H1 (cell line): ENCODE measurements at places on chromosomes 4 and X.

DNA sequence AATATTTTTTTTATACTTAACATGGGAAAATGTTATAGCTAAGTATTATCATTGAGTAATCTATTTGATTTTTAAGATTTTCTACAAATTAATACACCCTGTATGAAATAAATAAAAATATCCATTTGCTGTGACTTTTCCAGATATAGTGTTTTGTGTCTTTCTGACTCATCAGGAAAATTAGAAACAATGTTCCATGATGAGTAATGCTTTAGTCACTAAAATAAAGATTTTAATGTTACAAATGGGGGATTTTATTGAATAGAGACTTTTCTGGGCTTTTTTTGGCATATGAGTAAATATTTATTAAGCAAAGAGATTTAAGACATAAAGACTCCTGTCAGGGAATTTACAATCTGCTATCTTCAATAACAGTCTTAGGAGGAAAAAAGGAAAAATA is 279.2 kb upstream of the NOCT start:
- no peak overlapping the region for H3K4me3 ChIP-seq
- no peaks in the 10 kb centered on the region; the same call in 1 of the 2 replicates for H3K36me3 ChIP-seq
- H3K27me3 ChIP-seq, result no peaks in the 10 kb centered on the region
- DNase-seq, result no peak
- H3K4me1 ChIP-seq, result no peaks in the 10 kb centered on the region
- H3K27ac ChIP-seq, result no peak overlapping the region

GRCh38 chr4:84145176-84145575 is 353.9 kb downstream of the NKX6-1 start:
- H3K36me3 ChIP-seq, result no peaks in the 10 kb centered on the region
- H3K27me3 ChIP-seq, result no peaks in the 10 kb centered on the region
- no peak for DNase-seq
- no peak overlapping the region for H3K27ac ChIP-seq
- H3K4me1 ChIP-seq, result no peaks in the 10 kb centered on the region

- no peak overlapping the region for H3K4me3 ChIP-seq
- no peaks in the 10 kb centered on the region for H3K4me1 ChIP-seq
- no peaks in the 10 kb centered on the region for H3K27me3 ChIP-seq
Measured at GRCh38 chr4:103904123-103904522, 184.3 kb upstream of the TACR3 start.

DNA sequence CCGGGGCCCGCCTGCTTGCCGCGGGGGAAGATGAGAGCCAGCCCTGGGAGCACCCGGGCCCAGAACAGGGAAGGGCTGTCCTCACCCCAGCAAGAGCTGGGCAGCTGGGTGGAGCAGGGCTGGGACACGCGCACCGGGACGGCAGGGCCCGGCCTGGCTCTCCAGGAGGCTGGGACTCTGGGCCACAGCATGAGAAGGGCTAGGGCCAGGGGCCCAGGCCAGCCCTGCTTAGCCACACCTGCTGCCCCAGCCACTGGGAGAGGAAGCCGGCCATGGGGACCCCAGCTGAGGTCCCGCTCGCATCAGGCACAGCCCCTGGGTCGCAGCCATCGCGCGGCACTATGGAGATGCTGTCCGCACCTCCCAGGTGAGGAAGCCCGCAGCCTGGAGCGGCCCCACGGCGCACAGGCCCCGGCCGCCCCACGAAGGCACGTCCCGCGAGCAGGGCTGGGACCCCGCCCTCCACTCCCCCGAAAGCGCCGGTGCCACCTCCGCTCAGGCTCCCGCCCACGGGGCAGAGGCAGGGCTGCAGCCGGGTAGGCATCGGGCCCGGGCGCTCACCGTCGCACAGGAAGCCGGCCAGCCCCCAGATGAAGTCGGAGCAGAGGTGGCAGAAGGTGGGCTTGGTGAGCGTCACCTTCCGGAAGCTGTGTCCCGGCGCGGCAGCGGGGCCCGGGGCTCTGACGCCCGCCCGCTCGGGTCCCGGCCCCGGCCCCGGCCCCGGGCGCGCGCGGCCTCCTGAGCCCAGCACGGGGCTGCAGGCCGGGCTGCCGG is 531 bp downstream of the DGKQ start:
- H3K4me3 ChIP-seq, result peak overlapping the region; percentile 51
- peaks cover 9% of the 10 kb centered on the region; the same call in 1 of the 2 replicates for H3K4me1 ChIP-seq
- no peaks in the 10 kb centered on the region for H3K36me3 ChIP-seq
- no peak for DNase-seq
- H3K27me3 ChIP-seq, result peaks cover 37% of the 10 kb centered on the region

DNA sequence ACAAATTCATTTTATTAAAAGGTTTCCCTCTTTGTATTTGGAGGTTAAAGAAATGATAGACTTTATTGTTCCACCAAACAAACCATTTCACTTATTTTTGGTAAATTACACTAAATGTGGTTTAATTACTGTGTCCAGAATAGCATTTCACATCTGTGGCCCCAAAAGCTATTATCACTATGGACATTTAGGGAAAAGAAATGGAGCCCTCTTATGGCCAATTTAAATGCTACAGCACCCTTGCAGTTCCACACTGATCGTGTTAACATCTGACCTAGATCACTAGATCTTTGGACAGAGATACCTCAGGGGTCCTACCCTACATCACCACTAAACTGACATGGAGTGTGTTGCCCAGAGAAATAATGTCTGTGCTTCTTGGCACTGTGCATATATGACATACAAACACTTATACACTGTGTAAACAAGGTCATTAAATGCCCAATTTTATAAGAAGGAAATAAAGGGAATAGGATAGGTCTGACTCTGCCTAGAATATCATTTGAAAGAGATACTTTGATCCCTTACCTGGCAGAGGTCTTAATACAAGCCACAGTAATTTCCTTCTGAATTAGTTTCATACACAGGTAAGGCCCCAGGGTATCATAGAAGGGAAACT is 163.9 kb downstream of the KDR start:
- H3K27ac ChIP-seq, result no peak overlapping the region
- H3K4me3 ChIP-seq, result no peak overlapping the region
- H3K27me3 ChIP-seq, result no peaks in the 10 kb centered on the region; the same call in none of the 2 replicates
- DNase-seq, result no peak

- H3K4me1 ChIP-seq, result peaks cover 17% of the 10 kb centered on the region; the same call in 1 of the 2 replicates
- H3K36me3 ChIP-seq, result peaks cover 7% of the 10 kb centered on the region; the same call in 1 of the 2 replicates
- DNase-seq, result no peak
- H3K27ac ChIP-seq, result no peak overlapping the region
Measured at GRCh38 chr4:94454405-94454804, 2.7 kb downstream of the PDLIM5 start.

GRCh38 chrX:10944136-10944885 is 166.8 kb upstream of the HCCS start:
- no peaks in the 10 kb centered on the region for H3K36me3 ChIP-seq
- H3K4me3 ChIP-seq, result no peak overlapping the region
- H3K27ac ChIP-seq, result no peak overlapping the region
- no peaks in the 10 kb centered on the region for H3K27me3 ChIP-seq
- no peaks in the 10 kb centered on the region for H3K4me1 ChIP-seq

DNA sequence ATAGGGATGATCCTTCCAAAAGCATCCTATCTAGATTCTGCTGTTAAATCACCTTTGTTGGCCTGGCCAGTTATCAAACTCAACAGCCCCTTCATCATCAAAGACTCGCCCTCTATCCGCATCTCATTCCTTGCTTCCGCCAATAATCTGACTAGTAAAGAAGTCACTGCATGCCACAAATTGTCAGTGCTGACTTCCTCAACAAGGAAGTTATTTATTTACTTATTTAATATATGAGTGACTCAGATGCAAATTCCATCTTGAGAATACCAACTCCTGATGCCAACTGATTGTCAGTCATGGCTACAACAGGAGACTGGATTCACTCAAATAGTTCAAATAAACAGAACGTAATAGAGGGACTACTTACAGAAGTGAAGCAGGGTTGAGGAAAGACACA is 283.8 kb downstream of the TRIML1 start:
- H3K27ac ChIP-seq, result no peak overlapping the region
- H3K4me3 ChIP-seq, result no peak overlapping the region
- DNase-seq, result no peak
- H3K36me3 ChIP-seq, result no peaks in the 10 kb centered on the region

DNA sequence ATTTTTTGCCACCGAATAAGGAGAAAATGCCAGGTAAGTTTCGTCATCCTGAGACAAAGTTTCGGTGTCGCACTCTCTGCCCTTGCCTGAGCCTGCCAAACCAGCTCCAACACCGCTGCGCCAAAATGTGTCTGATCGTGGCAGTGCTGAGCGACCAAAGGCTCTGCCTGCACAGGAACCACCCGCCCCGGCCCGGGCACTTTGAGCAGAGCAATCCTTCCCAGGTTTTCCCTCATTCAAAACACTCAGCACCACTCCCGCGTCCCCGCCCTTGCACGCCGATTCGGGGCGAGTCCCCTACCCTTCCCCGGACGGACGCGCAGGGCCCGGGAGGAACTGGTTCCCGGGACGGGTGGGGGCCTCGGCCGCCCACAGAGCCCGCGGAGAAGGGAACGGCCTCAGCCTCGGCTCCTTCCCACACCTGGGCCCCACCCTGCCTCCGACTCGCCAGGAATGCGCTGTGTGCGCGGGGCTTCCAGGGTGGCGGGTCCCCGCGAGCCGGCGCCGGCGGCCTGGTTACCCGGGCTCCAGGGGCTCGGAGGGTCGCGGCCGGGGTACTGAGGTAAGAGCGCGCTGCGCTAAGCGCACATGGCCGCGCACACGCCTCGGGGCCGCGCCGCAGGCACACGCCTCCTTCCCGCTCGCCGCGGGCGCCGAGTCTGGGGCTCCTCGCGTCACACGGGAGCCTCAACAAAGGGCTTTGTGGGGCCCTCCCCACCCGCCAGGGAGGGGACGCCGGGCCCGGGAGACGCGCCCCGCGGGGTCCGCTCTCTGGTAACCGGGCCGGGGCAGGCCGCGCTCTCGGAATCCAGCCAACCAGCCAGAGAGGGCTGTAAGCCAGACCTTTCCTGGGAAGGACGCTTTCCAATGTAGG is at the start of gene C4orf36:
Gene C4orf36 (minus strand): TSS at position 661 of the 874 bp plus-strand sequence. CDS start 902 bp downstream, outside the sequence.
- peak within 1 kb of the TSS; percentile 69 for H3K4me3 ChIP-seq
- 0 out of 2 replicates have a peak, but pooled peaks cover 2% of the 10 kb centered on the region for H3K4me1 ChIP-seq
- peak within 1 kb of the TSS; percentile 78 for H3K27ac ChIP-seq
- DNase-seq, result peak; percentile 47

- DNase-seq, result no peak
- no peaks in the 10 kb centered on the region for H3K4me1 ChIP-seq
- no peaks in the 10 kb centered on the region for H3K36me3 ChIP-seq
- no peak overlapping the region for H3K4me3 ChIP-seq
- no peak overlapping the region for H3K27ac ChIP-seq
Measured at GRCh38 chrX:19920945-19921344, 33.5 kb upstream of the SH3KBP1 start.

DNA sequence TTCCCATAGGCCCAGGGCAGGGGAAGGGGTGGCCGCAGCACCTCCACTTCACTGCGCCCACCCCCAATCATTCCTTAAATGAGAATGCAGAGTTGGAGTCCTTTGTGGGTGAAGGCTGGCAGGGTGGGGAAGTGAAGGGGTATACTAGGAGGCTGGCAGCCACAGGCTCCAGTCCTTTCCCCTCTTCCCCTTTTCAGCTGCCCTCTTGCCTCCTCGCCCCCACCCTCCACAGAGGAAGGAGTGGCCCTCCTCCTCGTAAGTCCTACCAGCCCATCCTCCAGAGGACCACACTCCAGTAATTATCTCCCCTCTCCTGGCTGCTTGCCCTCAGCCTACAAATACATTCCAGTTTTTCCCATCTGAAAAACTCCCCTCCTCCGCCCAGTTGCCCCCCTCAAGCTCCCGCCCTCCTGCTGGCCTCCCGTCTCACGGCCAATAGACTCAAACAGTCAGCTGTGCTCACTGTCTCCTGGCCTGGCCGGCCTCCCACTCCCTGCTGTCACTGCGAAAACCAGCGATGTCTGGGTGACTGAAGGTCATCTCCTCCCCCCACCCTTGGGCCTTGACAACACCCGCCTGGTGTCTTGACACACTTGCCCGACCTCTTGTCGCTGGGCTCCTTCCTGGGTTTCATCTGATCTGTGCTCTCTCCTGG is 38.8 kb downstream of the EFNB1 start:
- no peak for DNase-seq
- H3K4me3 ChIP-seq, result no peak overlapping the region
- H3K27me3 ChIP-seq, result no peaks in the 10 kb centered on the region
- H3K27ac ChIP-seq, result no peak overlapping the region
- peaks cover 5% of the 10 kb centered on the region for H3K4me1 ChIP-seq

GRCh38 chr4:68717999-68718398 is 47.5 kb upstream of the UGT2B15 start:
- no peak overlapping the region for H3K4me3 ChIP-seq
- H3K27me3 ChIP-seq, result no peaks in the 10 kb centered on the region
- H3K36me3 ChIP-seq, result no peaks in the 10 kb centered on the region
- DNase-seq, result no peak

GRCh38 chr4:5337731-5338130 is 286.5 kb downstream of the STK32B start:
- no peak overlapping the region for H3K27ac ChIP-seq
- no peaks in the 10 kb centered on the region for H3K4me1 ChIP-seq
- H3K27me3 ChIP-seq, result no peaks in the 10 kb centered on the region
- no peaks in the 10 kb centered on the region for H3K36me3 ChIP-seq
- no peak for DNase-seq

DNA sequence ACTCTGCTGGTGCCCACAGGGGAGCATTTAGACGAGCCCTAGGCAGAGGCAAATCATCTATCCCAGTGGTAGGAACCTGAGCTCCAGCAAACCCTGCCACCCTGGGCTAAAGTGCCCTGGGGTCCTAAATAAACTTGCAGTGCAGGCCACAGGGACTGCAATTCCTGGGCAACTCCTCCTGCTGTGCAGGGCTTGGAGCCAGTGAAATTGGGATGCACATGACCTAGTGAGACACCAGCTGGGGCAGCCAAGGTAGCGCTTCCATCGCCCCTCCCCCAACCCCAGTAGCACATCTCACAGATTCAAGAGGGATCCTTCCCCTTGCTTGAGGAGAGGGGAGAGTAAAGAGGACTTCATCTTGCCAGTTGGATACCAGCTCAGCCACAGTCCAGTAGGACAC is 44.1 kb downstream of the CHRNA9 start:
- DNase-seq, result no peak
- H3K4me1 ChIP-seq, result no peaks in the 10 kb centered on the region
- H3K36me3 ChIP-seq, result no peaks in the 10 kb centered on the region
- H3K27me3 ChIP-seq, result no peaks in the 10 kb centered on the region
- H3K4me3 ChIP-seq, result no peak overlapping the region

GRCh38 chrX:108224218-108224617 is 132.6 kb downstream of the ATG4A start:
- H3K4me1 ChIP-seq, result no peaks in the 10 kb centered on the region
- H3K27me3 ChIP-seq, result no peaks in the 10 kb centered on the region
- no peak overlapping the region for H3K27ac ChIP-seq
- no peak overlapping the region for H3K4me3 ChIP-seq
- no peak for DNase-seq

- no peak overlapping the region for H3K4me3 ChIP-seq
- no peaks in the 10 kb centered on the region for H3K4me1 ChIP-seq
- DNase-seq, result no peak
- H3K27ac ChIP-seq, result no peak overlapping the region
Measured at GRCh38 chr4:182805321-182805720, 111.9 kb downstream of the DCTD start.

DNA sequence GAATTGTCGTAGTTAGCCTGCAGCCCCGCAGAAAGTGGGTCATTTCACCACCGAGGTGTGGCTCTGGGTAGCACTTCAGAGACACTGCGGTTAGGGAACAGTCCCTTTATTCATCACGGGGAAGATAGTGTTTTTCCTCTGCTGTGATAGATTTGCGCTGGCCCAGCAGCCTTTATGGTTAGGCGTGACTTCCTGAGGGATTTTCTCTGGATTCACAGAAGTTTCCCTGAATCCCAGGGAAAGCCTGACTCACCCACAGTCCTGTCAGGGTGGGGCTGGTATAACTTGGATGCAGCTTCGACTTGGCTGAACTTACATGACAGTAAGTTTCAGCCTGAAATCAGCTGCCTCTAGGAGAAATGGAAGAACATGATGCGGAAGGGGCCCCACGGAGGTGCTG is 196.3 kb upstream of the HHIP start:
- H3K4me3 ChIP-seq, result no peak overlapping the region
- DNase-seq, result no peak
- no peaks in the 10 kb centered on the region for H3K36me3 ChIP-seq
- H3K27ac ChIP-seq, result no peak overlapping the region
